Activated CD4-positive, alpha-beta T cell treated with anti-CD3 and anti-CD28 coated beads, Interleukin-2, amount 50 U/mL, for 16 hours (primary cell): ENCODE measurements at places on chromosomes 11 and 22.

- DNase-seq: no peak
Measured at GRCh38 chr11:65491614-65492386, 7.0 kb upstream of the MALAT1 start.

DNA sequence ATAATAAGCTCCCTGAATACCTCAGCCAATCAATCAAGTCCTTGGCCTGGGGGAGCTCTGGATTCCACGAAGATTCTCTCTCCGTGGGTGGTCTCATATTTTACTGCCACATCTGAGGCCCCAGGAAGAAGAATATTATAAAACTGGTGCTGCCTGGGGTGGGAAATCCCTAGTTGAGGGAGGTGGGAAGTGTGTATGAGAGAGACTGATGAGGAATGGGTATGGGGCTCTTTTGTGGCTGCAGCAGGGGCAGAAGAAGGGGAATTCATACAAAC lies 71.5 kb downstream of the SYN3 start:
- no peak for DNase-seq

DNA sequence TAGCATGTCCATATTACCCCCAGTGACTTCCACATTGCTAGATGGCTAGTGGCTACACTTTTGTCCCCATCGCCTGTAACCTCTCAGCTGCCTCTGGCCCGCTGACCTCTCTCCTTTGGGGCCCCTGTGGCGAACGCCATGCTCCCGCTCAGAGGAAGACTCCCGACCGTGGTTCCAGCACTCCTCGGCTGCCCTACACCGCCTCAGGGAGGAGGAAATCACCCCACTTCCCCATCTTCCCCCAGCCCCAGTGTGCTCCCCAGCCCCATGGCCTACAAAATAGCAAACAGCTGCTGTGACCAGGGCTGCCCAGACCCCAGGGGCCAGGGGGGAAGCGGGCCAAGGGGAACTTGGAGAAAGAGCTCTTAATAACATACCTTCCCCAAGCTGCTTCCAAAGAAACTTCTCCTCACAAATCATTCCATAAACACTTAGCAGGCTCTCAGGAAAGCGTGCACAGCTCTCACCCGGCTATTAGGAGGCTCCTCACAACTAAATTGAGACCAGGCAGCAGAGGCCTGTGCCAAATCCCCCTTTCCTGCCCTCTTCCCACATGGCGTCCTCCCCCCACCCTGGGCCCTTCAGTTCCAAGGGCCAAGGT lies 63.5 kb upstream of the WNT11 start:
- DNase-seq: no peak

GRCh38 chr11:74460481-74461154 lies 6.7 kb downstream of the KCNE3 start:
- DNase-seq: no peak

DNA sequence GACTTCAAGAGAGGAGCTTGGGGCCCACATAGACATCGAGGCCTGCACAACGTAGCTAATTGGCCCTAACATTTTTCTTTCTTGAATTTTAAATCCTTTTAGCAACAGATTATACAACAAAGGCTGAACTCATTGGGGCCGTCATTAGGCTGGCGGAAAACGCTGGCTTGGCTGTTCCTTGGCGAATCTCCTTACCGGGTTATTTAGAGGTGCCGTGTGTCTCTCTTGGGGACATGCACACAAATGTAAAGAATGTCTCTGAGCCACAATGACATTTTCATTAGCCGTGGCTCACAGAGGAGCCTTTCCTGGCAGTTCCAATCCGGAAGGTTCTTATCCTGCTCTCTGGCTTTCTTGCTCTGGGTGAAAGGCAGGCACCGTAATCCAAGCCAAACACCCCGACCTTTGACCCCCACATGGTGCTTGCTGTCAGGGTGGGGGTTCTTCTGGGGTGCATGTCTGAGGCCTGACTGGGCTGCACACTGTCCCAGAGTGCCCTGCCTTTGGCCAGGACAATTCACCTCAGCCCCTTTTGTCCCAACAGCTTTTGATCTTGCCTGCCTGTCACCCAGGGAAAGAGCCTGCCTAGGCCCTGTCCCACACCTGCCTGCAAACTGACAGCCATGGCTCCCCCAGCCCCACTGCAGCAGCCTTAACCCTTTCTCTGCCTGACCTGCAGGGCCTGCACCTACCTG lies 9.2 kb upstream of the FGF3 start:
- DNase-seq: no peak

GRCh38 chr11:41660585-41660984 lies 201.1 kb upstream of the LRRC4C start:
- DNase-seq: no peak
